ENCODE measurements at places on chromosomes 1 and 21.

DNA sequence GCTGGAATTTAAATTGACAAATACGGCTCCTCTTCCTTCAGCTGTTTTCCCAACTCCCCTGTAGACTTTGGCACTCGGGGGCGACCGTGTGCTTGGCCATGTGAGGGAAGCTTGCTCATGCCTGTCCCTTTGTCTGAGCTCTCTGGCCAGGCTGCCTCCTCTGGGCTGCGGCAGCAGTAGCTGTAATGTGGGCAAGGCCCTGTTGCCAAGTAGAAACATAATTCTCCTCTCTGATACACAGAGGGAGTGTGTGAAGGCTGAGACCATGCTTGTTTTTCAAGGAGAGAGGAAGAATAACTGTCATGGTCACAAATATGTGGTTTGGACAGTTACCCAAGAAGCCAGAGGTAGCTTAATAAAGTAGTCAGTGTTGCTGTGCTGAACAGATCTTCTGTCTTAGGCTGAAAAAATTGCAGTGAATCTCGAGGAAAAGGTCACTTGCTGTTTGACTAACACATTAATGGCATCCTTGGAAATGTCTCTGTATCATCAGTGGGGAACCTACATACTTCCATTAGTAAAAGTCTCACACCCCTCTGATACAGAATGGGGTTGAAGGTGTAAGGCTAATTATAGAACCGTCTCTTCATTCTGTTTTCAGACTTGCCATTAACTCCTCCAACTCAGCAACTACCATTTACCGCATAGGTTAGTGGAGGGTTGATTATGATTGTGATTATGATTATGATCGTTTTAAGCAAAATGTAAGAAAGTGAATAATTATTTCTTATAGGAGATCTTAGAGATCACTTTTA lies 94.6 kb downstream of the TGFB2 start:
- peak; percentile 59 for DNase-seq

GRCh38 chr1:205916541-205916940 lies 26.7 kb downstream of the SLC26A9 start:
- no peak for DNase-seq

- DNase-seq: no peak
Observed at GRCh38 chr1:98044071-98044697, 123.3 kb upstream of the DPYD start.

DNA sequence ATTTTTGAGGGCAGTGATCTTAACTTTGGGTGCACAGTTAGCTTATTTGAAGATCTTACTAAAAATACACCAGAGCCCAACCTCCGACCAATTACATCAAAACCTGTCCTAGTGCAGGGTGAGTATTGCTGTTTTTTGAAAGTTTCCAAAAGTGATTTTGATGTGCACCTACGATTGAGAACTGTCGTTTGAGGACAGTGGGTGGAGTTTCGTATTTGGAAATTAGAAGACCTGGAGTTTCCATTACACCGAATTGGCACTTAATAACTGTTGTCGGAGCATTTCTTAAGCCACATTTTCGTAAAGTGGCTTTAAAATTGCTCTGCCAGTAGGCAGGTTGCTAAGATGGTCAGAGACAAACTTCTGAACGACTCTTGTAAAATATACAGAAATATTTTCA lies 1.1 kb downstream of the SOD1 start:
- no peak for DNase-seq

DNA sequence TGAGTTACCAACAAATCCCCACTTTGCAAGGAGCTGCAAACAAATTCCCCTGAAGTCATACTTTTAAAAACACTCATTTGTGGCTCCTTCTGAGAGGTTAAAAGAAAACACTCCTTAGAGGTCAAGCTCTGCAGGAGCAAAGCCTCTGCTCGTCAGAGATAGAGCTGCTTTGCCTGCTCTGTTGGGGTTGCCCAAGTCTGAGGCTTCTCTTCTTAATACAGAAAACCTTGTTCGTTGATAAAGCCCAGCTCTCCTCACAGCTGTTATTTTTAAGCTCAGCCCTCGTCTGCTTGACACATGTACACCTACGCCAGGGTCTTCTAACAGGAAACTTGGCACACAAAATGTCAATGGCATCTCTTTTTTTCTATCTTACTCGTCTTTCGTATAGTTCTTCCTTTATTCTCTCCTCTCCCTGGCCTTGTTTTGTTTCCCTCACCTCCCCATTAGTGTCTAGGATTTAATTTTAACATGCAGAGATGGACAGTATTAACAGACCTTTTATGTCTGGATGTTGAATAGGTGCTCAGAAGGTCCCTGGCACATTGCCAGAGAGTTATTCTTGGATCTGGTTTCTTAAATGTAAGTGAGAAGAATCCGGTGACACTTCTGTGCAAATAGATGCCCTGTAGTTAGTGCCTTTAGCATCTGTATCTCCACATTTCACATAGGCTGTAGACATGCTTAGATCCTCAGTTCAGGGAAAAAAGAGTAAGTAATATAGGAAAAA lies 86.0 kb downstream of the LRRC53 start:
- DNase-seq: no peak

- DNase-seq: no peak
Observed at GRCh38 chr1:48249868-48250267, 27.4 kb downstream of the SLC5A9 start.

GRCh38 chr21:23812485-23812884 lies 1794.8 kb downstream of the MRPL39 start:
- no peak for DNase-seq

DNA sequence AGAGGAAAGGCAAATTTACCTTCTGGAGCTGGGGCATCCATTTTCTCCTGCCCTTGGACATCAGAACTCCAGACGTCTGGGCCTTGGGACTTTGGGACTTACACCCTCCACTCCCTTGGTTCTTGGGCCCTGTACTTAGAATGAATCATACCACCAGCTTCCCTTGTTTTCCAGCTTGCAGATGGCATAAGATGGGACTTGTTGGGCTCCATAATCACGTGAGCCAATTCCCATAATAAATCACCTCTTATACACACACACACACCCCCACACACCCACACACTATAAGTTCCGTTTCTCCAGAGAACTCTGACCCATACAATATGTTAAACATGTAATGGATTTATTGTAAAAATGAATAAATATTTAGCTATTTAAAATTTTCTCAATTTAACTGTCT lies 185.7 kb downstream of the GIPC2 start:
- no peak for DNase-seq

DNA sequence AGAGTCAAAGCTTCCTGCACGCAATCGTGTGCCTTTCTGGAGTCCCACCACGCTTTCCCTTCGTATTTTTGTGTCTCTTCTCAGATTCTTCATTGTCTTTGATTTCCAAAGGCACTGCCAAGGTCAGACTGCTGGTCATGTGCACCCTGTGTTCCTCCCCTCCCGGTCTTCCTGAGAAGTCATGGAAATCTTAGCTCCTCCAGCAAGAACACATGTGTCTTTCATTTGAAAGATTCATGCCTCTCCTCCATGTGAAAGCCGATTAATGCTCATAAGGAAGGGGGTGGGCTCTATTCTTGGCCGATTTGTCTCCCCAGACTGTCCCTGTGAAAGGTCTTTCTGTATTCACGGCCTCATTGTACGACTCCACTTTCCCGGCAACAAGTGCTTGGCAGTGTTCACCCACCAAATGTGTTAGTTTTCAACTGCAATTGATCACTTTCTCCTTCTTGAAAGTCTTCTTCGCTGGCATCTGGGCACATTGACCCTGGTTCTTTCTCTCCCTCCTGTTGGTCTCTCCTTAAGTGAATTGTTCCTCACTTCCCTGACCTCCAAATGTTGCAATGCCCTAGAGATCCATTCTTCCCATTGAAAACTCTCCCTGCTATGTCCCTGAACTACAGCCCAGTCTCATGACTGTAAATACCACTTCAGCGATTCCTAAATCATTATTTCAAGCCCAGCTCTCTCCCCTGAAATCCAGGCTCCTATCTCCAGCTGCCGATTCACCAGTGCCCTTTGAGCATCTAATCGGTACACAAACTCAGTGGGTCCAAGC lies 25.4 kb downstream of the MX2 start:
- DNase-seq: no peak

DNA sequence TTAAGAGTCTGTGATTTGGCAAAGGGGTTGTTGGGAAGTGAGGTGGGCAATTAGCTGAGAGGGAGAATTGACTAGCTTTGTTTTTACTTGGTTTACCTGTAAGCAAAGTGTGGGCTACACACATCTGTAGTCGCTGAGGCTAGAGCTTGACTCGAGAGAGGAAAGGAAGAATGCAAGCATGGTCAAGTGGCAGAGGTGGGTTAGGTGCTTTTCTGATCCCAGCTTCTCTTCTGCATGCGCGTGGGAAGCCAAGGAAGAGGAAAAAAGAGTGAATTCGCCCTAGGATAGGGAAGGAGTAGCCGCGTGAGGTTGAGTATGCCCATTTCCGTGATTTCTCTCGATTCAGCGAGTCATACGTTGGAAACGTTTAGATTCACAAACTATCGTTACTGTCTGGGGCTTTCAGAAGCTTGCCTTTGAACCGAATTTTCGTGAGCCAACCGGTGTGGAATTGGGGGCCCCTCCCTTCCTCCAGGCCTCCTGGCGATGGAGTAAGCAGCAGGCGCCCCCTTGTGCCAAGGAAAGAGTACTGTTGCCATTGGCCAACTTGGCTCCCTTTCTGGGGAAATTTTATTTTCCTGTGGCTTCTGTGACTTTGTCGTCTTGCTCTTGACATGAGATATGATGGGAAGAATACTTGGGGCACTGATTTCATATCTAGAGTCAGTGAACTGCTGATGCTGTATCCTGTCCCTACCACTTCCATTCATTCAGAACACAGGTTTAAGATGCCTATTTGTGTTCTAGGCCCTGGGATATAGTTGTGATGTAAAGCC lies 1.3 kb downstream of the PIGV start:
- DNase-seq: peak; percentile 91

GRCh38 chr1:218656301-218657037 lies 311.3 kb downstream of the TGFB2 start:
- no peak for DNase-seq

- no peak for DNase-seq
Observed at GRCh38 chr21:31326522-31327242, 17.4 kb downstream of the TIAM1 start.

DNA sequence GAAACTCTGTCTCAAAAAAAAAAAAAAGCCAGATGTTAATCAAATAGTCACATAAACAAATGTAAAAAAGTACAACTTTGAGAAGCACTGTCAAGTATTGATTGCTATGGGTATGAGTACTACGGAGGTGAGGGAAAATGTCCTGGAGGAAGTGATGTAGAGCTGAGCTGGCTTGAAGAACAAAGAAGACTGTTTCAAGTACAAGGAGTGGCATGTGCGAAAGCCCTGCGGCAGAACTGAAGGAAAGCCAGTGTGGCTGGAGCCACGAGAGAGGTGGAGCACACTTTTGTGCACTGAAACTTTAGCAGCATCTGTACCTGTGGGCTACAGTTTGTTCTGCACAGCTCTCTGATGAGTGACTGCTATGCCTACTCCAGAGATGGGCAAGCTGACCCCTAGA lies 5.4 kb upstream of the RPS6KA1 start:
- DNase-seq: no peak

- no peak for DNase-seq
Observed at GRCh38 chr1:187819086-187819485, 990.3 kb downstream of the PLA2G4A start.

DNA sequence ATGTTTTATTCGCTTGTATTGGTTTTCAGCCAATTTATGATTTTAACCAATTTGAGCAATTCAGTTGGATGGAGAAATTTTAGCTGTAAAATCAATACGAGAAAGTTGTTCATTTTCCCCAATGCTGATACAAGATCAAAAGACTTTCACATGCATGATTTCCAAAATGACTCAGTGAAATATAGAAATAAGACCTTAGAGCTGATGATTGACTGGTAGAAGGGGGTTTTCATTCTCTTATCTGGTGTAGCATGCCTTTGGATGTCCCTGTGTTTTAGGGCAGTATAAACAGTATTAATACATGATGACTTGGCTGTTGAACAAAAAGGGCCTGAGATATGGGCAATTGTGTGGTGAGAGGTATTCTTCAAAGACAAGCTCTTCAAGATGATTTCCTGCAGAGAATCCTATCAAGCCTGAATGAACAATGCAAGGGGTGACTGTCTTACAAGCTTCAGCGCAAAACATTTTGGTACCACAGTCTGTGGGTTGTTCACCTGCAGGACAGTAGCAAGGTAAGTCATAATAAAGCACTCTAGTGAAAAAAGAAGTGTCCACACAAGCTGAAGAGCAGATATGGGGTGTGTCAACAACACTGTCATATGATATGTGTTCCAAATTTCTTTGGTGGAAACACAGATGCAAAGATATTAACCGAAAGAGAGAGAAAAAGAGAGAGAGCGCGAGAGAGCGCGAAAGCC lies 156.2 kb downstream of the TNFSF18 start:
- no peak for DNase-seq

DNA sequence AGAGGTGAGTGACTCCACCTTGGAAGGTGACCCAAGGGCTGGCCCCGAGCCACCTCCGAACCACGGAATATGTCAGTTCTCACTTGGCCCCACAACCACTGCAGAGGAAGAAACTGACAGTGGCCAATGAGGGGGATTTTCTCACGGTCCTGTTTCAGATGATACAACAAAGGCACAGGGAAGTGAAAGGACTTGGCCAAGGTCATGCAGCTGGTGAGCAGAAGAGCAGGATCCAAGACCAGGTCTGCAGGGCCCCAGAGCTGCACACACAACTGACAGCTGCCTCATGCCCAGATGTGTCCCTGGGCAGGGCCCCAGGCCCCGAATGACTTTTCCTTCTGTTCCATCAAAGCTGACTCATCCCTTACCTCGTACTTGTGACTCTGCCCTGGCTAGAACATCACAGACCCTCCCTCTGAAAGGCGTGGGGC lies 25.8 kb upstream of the EVA1B start:
- DNase-seq: peak; percentile 45

DNA sequence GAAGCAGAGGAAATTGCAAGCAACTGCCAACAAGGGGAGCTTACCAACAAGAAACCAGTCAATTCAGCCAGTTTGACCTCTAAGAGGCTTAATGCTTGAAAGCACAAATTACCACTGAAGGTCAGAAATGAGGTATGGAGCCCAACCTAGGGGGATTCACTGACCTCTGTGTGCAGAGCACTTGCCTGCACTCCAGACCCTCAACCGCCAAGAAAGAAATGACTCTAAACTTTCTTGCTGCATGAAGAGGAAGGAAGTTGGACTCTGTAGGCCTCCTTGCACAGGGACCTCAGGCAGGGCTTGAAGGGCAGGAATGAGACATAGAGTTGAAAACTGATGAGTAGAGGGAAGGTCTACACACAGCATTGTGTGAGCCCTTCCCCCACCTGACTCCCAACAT lies 10.0 kb downstream of the ARMH1 start:
- no peak for DNase-seq

DNA sequence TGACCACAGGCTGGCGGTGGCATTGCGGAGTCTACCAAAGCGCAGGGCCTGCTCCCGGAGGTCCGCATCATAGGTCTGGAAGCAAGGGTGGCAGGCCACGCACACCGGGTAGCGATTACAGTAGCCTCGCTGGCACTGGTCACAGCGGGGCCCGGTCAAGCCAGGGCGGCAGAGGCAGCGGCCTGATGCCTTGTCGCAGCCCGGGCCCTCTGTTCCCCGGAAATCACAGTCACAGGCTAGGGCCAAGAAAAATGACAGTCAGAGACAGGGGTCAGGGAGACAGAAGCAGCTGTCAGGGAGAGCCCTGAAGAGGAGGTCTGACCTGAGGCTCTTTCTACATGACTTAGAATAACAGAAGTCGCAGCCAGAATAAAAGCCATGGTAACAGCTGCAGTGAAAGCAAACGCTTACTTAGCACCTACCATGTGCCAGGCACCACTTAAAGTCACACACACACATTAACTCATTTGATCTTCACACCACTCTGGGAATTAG lies 26.4 kb downstream of the LAMB3 start:
- peak; percentile 64 for DNase-seq

Measured in psoas muscle (tissue), 8 donors.